ENCODE measurements at places on chromosomes 1 and 21.

GRCh38 chr1:243842978-243843511, 7.0 kb downstream of the AKT3 start:
- DNase-seq = no peak

GRCh38 chr1:202770135-202770534, 38.1 kb downstream of the KDM5B start:
- no peak for DNase-seq

DNA sequence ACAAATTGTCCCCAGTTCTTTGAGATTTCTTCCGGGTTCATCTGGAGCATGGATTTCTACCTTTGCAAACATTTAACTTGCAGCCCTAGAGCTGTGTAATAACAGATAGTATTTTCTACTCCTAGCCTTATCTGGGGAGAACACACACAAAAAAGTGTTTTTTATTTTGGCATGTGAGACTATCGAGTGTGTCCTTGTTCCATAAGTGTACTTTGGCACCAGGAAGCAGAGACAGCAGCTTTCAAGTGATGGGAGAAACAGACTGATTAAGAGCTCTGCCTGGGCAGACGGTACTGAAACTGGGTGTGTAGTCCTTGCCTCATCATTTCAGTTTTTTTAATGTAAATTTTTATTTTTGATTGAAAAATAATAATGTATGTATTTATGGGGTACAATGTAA, 297.4 kb downstream of the ST6GALNAC3 start:
- DNase-seq = no peak

DNA sequence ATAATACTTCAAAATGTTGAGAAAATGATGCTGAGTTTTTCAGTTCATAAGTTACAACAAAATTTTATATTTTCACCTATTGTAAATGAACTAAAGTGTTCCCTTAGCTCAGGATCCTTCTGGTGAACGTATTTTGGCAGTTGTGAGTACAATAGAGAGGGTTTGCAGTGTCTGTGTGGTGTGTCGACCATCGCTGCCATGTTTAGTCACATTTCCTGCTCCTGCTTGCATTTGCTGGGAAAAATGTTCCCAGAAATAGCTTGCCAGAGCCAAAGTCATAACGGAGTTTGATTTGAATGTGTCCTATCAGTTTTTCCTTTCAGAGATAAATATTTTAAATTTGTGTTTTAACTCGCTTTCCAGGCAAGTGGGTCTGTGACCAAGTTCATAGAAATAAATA, 117.1 kb upstream of the COL6A1 start:
- DNase-seq = no peak

DNA sequence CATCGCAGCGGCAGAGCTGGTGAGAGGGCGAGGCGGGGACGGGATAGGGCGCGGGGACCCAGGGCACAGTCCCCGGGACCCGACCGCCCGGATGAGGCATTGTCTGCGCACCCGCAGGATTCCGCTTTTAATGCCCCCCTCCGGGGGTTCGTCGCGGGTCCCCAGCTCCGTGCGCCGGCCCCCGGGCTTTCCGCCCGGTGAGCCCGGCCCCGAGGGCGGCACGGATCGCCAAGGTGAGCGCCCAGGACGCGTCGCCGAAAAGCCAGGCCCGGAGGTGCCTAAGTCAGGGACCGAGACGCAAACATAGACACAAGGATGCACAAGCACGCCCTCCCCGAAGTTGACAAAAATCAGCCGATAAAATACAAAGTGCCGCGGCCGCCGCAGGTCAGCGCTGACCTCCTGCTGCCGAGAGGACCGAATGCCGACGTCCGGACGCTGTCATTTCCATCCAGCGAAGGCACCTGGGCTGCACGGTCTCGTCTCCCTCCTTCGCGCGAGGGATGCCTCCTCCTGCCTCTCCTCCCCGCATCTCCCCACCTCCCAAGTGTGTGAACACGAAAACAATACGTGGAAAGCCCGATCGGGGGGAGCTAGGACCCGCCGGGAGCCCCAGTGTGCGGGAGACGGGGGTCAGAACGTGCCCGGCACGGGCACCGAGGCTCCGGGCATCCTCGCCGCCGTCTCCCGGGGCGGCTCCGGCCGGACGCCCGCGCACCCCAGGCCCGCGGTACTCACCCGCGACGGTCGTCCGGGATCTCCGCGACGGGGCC, 101.1 kb upstream of the SOD1 start:
- DNase-seq = peak; percentile 27

- no peak for DNase-seq
Measured at GRCh38 chr1:73604739-73605138, 593.2 kb downstream of the LRRIQ3 start.
